ENCODE measurements at places on chromosomes 11 and 22.

GRCh38 chr11:34790620-34791019 lies 125.6 kb downstream of the APIP start:
- DNase-seq, result no peak

DNA sequence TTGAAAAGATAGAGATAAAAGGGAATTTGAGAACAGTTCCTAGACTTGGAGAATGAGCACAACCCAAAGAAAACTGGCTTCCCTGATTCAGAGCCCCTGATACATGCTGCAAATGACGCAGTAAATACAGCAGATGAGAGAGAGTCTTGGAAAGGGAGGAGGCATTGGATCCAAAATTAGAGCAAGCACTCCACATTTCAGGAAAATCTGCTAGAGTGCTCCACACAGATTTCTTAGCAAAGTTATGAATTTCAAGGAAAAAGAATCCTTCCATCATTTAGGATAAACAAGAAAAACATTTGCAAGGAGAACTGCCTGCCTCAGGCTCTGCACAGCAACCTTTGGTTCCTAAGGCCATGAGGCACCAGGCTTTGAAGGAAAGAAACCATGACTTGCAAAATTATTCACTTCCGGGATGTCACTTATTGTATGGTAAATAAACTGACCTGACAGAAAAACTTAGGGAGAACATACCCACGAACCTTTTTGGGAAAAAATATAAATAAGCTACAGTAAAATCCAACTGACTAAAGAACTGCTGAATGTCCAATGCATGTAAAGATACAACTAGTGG lies 89.8 kb upstream of the RTL6 start:
- no peak for DNase-seq

DNA sequence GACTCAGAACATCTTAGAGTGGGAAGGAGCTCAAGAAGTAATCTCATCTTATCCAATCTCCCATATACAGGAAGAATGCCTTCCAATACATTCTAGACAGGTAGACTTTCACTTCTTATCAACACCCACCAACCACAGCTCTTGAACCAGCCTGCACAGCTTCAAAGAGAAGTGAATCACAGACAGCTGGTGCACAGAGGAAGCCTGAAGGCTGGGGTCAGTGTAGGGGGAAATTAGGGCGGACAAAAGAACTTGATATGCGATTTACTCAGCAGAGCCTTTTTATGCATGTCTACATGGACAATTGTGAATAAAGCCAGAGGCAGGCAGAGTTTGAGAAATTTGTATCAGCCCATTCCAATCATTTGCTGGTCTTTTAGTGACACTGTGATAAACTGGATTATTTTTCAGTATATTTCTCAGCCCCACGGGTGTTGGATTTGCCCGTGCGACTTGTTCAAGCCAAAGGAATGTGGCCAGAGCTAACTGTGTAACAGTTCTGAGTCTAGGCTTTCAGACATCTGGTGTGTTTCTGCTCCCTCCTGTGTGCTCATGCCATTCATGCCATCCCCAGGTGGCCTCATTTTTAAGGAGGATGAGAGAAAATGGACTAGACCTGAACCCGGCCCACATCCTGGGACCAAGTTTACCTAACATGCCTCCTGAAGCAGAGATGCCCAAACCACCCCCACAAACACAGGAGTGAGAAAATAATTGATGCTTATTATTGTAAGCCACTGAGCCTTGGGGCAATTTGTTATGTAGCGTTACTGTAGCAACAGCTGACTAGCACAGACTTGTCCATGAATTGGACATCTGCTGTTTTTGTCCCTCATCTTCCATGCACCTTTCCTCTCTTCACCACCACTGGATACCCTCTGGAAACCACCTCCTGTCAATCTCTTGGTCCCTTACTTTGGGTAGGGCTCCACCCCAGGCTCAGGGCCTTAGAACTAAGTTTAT lies 137.5 kb upstream of the HSD17B12 start:
- DNase-seq, result no peak

DNA sequence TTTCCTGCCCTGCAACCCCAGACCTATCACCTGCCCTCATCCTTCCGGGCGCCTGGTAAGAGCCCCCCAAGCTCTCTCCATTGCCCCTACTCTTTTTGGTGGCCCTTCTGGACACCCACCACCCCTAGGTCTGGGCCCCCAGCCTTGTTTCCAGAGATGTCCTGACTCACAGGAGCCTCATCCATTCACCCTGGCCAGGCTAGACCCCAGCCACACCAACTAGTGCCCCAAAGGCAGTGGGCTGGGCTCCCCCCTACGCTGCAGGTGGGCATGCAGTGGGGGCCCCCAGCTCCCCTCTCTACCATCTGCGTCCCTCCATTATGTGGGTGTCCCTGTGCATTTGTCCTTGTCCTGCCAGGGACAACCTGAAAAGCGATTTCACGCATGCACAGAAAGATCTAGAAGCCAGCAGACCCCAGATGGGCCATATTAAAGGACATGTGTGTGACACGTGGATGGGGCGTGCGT lies 1.4 kb downstream of the MRGPRF start:
- no peak for DNase-seq

- DNase-seq, result no peak
These were observed 42.9 kb downstream of the MRTFA start for GRCh38 chr22:40593460-40594273.

DNA sequence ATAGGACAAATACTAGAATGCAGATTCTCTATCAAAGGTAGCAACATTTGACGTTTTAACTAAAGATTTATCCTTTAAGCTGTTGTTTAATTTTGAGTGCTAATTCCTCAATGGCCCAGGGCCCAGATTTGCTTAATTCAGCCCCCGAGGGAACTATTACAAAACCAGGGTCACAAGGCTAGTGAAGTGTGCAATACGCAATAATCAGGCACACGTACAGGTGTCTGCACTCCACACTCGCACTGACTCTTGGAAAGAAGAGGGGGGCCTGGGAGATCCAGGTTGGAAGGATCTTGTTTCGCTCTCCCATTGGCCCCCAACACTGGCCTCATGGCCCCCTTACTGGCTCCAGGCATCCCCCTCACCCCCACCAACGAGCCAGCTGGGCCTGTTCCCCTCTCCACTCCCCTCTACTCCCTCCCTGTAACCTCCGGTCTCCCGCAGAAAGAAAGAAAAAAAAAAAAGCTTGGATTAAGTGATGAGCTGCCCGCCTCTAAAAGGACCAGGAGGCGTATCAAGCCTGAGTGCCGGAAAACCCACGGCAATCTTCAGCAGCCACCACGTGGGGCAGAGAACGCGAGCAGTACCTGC lies 2.2 kb upstream of the KIRREL3 start:
- no peak for DNase-seq

DNA sequence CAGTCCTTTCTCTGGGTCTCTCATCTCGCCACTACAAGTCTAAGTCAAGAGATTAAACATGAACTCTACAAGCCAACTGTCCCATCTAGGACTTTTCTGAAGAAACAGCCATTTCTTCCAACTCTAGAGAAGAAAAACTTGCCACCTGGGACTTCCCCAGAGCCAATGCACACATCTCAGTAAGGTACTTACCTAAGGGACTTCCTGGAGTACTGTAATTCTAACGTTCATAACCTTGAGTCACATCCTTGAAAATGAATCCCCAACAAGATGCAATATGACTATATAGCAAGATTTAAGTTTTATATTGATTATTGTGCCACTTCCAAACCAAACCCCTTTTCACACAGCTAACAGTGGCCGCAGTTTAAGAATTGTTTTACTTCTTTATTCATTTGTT lies 11.9 kb upstream of the ISX start:
- DNase-seq, result no peak

DNA sequence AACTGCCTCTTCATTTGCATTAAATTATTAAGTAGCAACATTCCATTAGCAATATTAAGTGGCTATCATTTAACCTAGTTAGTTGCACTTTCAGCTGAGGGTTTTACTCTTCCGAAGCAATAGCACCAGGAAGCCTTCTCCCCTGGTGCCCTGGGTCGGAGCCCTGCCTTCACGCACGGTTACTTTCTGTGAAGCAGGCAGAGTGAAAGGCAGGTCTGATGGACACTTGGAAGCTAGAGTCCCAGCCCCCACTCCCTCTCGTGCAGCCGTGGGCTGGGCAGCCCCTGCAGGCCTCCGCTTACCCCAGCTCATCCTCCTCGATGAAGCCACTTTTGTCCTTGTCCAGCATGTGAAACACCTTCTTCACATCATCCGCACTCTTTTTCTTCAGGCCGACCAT lies 2.0 kb downstream of the PVALB start:
- no peak for DNase-seq

- DNase-seq, result no peak
These were observed 2.6 kb upstream of the GNAZ start for GRCh38 chr22:23067691-23068090.

GRCh38 chr22:29871684-29872083 lies 11.3 kb upstream of the MTMR3 start:
- DNase-seq, result peak; percentile 71

- DNase-seq, result no peak
These were observed 420.9 kb downstream of the TENM4 start for GRCh38 chr11:79019975-79020374.

- no peak for DNase-seq
These were observed at the start of gene CSF2RB for GRCh38 chr22:36913427-36914389. Gene CSF2RB (plus strand): TSS chr22:36913628. CDS start chr22:36922208, 8,580 bp downstream.

- no peak for DNase-seq
These were observed 41.0 kb downstream of the KCNJ4 start for GRCh38 chr22:38414009-38414395.

GRCh38 chr11:64891215-64891848 lies 12.9 kb upstream of the EHD1 start:
- DNase-seq, result no peak

- DNase-seq, result no peak
These were observed 283.8 kb downstream of the CADM1 start for GRCh38 chr11:115220423-115220822.

DNA sequence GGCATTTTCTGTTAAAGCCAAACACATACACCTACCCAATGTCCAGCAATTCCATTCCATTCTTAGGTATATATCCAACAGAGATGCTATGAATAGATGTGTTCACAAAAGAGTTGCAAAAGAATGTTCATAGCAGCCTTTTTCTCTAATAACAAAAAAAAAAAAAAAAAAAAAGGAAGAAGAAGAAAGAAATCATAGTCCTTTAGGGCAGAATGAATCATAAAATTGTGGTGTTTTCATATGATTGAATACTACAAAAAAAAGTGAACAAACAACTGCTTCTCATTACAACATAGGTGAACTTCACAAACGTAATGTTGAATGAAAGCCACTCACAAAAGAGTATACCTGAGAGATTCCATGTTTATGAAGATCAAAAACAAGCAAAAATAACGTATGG lies 66.8 kb upstream of the GRK3 start:
- no peak for DNase-seq

Measured in nucleus accumbens (tissue), 56 donors.